ENCODE measurements at places on chromosomes 11 and 22.

DNA sequence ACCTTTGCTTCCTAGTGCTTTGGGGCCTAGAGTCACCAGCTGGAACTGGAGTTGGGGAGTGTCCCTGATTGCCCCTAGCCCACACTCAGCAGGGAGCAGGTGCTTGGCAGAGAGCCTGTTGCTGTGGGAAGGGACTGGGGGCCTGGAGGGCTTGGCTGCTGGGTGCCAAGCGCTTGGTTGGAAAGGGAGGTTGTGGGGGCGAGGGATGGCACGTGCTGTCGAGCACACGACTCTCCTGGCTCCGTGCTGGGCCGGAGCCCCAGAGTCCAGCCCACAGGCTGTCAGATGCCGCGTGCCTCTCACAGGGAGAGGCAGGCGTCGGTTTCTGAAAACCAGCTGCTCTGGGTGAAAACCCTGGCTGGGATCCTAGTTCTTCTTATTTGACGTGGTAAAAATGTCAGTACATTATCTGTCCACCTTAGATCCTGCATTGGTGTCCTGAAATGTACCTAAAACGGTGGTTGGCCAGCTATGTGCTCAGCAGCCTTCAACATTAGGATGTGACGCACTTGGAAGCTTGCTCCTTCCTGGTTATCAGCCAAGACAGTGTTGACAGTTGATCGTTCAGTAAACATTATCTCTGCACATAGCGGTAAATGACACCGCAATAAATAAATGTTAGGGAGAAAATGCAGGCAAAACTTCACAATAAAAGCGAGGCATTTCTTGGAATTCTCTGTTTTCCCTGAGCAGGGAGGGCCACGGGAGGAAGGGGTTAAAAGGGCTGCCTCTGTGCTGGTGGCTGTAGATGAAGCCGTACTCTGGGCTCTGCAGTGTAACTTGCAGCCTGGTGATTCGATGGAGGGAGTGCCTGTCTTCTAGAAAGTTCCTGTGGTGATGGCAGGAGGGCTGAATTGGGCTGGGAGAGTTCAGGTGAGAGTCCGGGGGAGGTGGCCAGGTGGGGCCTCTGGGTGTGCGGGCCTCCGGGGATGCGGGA is 29.2 kb downstream of the GRAMD4 start:
- no peak for DNase-seq

- DNase-seq: no peak
Observed at GRCh38 chr11:64409707-64410403, 50.9 kb downstream of the RPS6KA4 start.

DNA sequence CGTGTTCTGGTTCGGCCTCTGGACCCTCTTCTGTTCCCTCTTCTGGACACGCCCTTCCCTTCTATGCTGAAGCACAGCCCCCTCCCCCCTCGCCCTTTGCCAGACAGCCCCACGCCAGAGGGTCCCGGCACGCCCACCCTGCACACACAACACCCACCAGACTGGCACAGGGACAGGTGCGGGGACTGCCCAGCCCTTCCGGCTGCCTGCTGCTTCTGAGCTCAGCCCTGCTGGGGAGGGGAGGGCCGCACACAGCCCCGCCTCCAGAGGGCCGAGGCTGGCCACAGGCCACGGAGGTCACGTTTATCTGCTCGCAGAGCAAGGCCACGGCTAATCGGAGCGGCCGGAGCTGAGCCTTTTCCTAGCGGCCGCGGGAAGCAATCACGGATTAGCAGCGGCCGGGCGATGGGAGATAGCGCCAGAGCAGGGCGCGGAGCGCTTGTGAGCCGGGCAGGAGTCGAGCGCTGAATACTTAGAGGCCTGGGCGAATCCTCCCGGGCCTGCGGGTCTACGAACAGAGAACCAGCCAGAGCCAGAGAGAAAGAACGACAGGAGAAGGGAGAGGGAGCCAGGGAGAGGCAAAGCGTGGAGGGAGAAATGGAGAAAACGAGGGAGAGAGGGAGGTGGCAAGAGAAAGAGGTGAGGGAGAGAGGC is 21.5 kb downstream of the OTUB1 start:
- peak; percentile 42 for DNase-seq

GRCh38 chr11:12069066-12069676 is 41.2 kb upstream of the MICAL2 start:
- no peak for DNase-seq

GRCh38 chr22:22431271-22432220 is 77.0 kb downstream of the ZNF280B start:
- DNase-seq: peak; percentile 56

DNA sequence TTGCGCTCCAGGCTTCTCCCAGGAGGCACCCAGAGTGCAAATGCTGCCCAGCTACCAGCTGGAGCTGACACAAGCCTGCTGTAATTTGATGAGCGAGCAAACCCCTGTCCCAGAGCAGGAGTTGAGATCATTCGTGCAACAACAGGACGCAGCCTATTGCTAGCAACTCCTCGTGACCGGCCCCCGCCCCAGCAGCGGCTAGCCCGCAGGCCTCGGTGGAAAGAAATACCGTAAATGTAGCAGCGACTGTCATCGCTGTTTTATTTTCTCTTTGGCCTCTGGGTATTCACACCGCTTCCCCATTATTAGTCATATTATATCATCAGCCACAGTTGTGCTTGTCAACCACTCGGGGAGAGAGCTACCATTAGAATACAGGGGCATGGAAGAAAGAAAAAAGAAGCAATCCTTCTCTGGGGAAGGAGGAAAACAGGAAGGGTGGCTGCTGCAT is 59.2 kb upstream of the ATXN10 start:
- peak; percentile 91 for DNase-seq

- DNase-seq: no peak
Observed at GRCh38 chr22:49886346-49887063, 31.7 kb downstream of the ALG12 start.

GRCh38 chr11:34836958-34837856 is 79.0 kb downstream of the APIP start:
- DNase-seq: no peak

- no peak for DNase-seq
Observed at GRCh38 chr22:30891443-30891755, 77.2 kb downstream of the MORC2 start.

Measured in kidney tubule cell (primary cell).